Neural progenitor cell (in vitro differentiated cells): ENCODE measurements at places on chromosomes 5 and 9.

DNA sequence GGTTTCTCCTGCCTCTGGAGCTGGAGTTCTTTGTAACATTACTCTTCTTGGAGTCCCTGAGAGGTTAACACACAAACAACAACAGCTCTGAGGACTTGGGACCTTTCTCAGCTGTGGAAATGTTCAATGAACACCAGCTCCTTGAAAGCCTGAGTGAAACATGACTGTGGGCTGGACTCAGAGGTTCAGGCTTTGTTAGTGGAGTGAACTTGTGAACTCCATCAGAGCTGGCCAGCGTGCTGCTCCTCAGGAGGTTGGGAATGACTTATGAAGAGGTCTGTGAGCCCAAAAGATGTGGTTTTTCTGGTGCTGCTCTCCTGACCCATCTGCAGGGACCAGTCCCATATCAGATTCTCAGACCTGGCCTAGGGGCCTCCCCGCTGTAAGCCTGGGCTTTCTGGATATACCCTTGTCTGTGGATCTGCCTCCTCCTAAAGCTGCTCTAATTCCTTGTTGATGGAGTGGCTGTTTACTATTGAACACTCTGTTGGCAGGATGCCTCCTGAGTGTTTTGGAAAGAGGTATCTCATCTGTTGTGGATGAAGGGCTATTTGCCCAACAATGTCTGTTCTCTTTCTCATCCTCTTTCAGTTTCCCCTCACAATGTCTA is 170.0 kb upstream of the GDNF start:
- no peak for DNase-seq

GRCh38 chr5:16740811-16741392 is 124.1 kb upstream of the RETREG1 start:
- peak; percentile 52 for DNase-seq

DNA sequence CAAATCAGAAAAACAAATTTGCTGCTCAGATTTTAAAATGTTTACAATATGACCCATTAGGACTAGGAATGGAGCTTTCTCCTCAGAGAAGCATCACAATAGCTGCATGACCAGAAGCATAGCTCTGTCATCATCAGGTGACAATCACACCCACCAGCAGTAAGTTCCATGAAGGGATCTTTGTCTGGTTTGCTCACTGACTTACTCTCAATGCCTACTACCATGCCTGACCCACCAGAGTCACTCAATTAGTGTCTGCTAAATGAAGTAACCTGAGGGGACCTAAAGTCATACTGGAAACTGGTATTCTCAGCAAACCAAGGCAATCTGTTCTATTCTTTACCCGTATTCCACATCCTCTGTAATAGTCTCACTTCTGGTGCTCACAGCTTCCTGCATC is 7.7 kb downstream of the ERMP1 start:
- DNase-seq = no peak

GRCh38 chr5:10023494-10023893 is 226.2 kb downstream of the ATPSCKMT start:
- no peak for DNase-seq

- DNase-seq = no peak
These were observed 14.5 kb upstream of the TGFBI start for GRCh38 chr5:136014049-136015002.

DNA sequence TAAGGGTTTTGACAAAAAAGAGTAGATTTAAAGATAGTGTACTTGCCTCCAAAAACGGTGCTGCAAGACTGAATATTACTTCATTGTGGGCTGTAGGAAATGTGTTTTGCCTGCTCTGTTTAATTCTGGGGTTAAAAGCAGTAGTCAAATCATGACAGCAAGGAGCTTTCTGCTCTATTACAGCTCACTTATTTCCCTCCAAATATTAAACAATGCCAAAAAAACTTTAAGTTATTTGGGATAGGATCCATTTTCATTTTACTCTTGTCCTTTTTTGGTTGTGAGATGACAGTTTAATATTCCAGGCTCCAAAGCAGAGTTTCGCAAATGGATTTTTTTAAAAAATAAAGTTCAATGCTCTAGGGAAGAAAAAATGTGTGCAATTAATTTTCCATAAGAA is 340.4 kb upstream of the RGMB start:
- DNase-seq = no peak

GRCh38 chr9:115649991-115650472 is 503.6 kb upstream of the PAPPA start:
- no peak for DNase-seq

GRCh38 chr5:66553916-66554575 is 42.1 kb upstream of the MAST4 start:
- DNase-seq = no peak

DNA sequence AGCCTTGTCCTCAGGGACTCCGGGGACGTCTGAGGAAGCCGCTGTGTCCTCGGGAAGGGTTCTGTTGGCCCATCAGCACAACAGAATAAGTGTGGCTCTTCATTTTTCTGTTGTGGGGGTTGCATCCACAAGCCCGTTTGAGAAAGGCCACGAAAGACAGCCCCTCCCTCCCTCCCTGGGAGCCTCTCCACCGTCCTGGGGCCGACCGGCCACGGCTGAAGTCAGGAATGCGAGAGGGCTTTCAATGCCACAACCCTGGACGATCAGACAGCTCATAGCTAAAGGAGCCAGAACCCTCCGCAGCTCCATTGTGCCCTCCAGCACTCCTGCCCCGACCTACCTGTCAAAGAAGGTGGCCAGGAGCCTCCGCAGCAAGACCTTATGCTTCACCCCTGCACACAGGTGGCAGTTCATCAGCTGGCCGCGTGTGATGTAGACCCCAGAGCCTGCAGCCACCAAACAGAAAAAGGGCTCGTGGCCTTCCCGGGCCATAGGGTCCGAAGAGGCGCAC is 52.4 kb upstream of the UBAC1 start:
- DNase-seq = no peak

- no peak for DNase-seq
These were observed 221.2 kb downstream of the TMEM167A start for GRCh38 chr5:82855893-82856550.

DNA sequence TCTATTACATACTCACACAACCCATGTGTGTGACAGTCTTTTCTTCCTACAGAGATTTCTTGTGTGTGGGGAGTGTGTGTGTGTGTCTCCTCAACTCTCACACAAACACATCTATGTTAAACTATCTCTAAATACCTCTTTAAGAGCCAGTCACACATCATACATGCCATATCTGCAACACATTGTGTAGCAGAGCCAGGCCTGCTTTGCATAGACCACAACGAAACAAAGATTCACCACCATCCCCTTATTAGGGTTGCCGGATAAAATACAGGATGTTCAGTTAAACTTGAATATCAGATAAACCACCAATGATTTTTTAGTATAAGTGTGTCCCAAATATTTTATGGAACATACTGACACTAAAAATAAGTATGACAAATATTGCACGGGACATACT is 2.3 kb downstream of the FAM170A start:
- no peak for DNase-seq

- no peak for DNase-seq
These were observed 175.1 kb upstream of the PITX1 start for GRCh38 chr5:135208903-135209721.

- no peak for DNase-seq
These were observed 21.3 kb upstream of the SLC12A2 start for GRCh38 chr5:128062172-128062746.

GRCh38 chr9:24132244-24132643 is 306.2 kb upstream of the ELAVL2 start:
- DNase-seq = no peak

- no peak for DNase-seq
These were observed 75.2 kb downstream of the TMC1 start for GRCh38 chr9:72596451-72597180.

GRCh38 chr5:147939431-147940114 is 33.2 kb upstream of the C5orf46 start:
- no peak for DNase-seq

DNA sequence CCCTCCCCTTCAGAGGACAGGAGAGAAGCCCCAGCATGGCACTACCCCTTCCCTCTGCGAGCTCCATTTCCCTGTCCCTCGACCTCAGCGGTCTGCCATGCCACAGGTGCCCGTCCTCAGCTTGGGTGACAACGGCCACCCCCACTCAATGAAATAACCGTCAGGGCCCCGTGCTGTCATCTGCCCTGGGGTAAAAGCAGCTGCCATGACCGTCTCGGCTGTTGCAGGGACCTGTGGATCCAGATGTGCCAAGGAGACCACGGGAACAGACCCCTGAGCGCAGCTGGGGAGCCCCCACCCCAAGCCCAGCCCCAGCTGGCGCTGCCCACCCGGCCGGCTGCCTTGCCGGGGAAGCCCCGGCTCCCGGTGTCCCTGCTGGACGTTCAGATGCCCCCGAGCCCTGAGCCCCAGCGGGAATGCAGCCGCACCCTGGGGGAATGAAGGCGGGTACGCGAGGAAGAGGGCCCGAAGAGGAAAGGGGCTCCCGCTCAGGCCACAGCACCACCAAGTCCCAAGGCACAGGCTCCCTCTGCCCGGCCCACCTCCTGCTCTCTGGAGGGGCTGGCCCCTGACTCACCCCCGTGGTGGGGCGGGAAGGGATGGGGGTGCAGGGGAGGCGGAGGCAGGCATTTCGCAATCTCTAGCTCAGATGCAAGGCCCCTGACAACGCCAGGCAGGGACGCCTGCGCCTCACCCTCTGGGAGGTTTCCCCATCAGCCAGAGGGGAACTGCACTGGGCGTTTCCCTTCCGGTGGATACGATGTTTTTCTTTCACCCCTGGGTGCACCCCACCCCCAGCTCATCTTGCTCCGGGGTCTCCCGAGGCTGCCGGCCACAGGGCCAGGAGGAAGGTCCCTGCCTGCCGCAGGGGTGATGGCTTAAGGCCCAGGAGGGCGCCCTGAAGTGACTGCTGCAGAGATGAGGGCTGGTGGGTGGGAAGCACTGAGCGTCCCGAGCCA is 49.2 kb downstream of the NACC2 start:
- no peak for DNase-seq

GRCh38 chr9:136499935-136500910 is 17.4 kb upstream of the SEC16A start:
- DNase-seq = no peak

DNA sequence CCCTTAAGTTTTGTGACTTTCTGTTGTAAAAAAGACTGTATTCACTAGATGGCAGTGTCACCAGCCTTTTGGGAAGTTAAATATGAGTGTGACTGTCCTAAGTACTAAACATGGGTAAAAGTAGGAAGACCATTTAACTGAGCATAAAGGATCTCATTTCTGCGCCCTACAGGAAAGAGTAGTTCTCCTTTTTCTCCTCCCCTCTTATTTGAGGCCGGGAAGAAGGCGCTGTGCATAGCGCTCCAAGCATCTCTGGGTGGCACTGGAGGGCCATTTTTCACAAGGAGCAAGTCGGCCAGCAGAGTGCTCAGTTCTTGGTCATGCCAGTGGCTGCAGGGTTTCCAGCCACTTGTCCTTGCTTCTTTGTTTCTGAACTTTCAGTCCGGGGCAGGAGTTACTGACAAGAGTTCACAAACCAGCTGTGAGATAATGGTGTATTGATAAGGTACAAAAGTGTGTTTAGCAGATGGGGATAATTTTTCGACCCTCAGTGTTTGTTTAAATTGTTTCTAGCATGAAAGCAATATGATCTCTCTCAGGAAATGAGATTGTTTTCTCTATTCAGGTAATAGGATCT is 227.6 kb upstream of the DMRT1 start:
- DNase-seq = peak; percentile 84

GRCh38 chr5:168951356-168951755 is 349.6 kb downstream of the SLIT3 start:
- no peak for DNase-seq

DNA sequence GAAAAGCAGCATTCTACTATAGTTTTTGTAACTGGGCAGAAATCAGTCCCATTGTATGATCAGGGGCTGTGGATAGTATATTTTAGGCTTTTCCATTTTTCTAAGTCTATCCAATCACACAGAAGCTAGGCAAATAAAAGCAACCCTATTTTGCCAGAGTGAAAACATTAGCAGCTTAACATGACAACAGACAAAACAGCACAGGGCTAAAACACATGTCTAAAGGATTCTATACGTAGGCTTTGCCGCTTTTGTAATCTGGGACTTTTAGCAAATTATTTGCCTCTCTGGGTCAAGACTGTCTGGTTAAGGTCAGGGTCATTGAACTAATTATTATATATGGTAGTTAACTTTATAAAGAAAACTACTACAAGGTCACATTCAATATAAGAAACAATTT is 4.2 kb downstream of the MARCHF3 start:
- DNase-seq = no peak

DNA sequence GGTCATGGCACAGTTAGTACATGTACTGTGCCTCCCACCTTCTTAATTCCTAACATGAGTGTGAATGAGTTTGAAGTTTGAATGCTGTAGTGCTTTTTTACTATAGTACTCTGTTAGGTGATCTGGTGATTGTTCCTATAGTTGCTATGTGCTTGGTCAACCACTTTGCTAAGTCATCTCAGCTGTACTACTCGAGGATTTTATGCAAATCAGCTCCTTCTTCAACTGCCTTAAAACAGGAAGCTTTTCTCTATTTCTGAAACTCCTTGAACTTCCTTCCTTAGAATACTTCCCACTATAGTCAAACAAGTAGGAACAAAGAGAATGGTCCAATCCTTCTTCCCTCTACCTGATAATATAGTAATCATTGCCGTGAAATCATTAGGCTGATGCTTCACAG is 219.6 kb downstream of the CTNND2 start:
- DNase-seq = no peak

- no peak for DNase-seq
These were observed 78.7 kb downstream of the ELAVL2 start for GRCh38 chr9:23747088-23748075.

- no peak for DNase-seq
These were observed 59.6 kb downstream of the TSTD2 start for GRCh38 chr9:97573482-97574073.

DNA sequence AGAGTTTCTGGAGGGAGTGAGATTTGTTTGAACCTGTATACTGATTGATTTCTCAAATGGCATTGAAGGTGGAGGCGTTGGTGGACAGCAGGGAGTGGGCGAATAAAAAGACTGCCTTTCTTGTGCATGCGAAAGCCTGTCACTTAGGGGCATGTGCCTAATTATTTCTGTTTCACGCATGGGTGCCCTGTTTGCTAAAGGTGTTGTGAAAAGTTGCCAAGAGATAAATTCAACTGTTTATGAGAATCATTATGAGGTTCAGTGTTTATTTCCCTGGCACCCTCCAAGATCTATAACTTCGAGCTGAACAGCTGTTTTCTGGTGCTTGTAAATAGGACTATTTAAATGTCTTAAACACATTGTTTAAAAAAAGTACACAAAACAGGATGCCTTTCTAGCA is 67.4 kb upstream of the DMRTA1 start:
- DNase-seq = no peak

- DNase-seq = no peak
These were observed 103.4 kb downstream of the PIP5K1B start for GRCh38 chr9:68808338-68808890.

DNA sequence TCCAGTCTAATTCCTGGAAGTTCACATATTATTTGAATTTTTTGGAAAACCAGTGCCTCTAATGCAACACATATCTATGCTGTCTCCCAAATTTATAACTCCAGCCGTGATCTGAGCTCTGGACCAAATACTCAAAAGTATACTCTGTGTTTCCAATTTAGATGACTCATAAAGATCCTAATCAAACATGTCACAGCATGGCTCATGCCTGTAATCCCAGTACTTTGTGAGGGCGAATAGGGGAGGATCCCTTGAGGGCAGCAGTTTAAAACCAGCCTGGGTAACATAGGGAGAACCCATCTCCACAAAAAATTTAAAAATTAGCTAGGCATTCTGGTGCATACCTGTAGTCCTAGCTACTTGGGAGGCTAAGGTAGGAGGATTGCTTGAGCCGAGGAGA is 388.0 kb downstream of the CDH12 start:
- DNase-seq = no peak

GRCh38 chr5:111511174-111511830 is 1.0 kb downstream of the STARD4 start:
- DNase-seq = no peak

GRCh38 chr9:127132921-127133647 is 10.6 kb upstream of the ANGPTL2 start:
- DNase-seq = peak; percentile 65
